ENCODE measurements at places on chromosomes 7 and 10.

DNA sequence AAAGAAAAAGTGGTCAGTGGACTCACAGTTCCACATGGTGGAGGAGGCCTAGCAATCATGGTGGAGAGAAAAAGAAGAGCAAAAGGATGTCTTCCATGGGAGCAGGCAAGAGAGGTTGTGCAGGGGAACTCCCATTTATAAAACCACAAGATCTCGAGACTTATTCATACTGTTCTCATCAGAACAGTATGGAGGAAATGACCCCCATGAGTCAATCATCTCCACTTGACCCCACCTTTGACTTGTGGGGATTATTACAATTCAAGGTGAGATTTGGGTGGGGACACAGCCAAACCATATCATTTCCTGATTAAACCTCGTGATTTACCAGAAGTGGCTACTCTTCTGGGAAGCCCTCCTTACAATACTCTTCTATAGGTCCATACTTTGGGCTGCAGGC is 160.1 kb downstream of the SORCS1 start:
- DNase-seq: no peak

DNA sequence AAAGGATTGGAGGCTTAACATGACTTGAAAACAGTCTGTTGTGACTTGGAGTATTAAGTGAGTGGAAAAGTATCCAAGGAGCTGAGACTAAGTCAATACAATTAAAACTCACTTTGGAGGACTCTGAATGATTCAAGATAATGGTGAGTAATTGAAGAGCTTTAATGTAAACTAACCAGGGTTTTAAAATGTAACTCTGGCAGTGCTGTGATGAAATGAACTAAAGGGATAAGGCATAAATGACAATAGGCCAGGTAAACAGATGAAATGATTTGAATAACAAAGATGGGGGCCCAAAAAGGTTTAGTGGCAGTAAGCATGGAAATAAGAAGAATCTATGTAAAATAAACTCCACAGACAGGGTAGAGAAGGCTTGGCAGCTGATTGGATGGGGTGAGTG is 316.5 kb upstream of the CACNA2D1 start:
- DNase-seq: no peak

DNA sequence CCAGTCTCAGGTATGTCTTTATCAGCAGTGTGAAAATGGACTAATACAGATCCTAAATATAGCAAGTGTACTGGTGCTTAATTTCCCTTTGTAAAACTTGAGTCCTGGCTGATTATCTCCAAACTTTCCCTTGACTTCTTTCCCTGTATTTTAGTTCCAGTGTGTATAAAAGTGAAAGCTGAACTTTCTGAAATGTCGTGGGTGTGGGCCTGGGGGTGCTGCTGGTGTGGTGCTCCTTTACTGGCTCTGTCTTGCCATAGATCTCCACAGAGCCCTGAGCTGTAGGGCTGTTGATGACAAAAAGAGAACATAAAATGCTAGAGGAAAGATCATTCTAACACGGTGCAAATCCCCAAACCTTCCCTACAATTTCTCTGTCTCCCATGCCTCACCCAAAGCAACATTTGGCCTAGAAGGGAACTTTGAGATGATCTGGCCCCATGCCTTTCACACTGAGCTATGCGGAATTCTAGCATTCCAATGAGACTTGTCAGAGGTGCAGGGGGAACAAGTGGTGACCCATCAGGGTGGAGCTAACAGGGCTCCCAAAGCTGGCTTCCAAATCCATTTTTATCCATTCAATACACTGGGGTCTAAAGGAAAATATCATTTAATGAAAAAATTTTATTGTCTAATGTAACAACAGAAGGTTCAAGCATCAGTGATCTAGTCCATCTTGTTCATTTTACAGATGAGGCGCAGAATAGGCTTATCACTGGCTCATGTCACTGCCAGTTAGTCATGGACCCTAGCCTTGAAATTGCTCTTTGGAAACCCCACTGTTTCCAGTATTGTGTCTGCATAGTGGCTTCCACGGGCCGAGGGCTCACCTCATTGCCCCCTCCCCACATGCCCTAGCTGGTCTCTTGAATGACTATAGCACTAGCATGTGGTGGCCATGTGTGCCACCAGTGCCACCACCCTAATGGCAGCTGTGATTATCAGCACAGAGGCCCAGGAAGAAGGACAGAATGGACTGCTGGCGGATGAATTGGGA is 1000.9 kb downstream of the LRMDA start:
- DNase-seq: no peak

DNA sequence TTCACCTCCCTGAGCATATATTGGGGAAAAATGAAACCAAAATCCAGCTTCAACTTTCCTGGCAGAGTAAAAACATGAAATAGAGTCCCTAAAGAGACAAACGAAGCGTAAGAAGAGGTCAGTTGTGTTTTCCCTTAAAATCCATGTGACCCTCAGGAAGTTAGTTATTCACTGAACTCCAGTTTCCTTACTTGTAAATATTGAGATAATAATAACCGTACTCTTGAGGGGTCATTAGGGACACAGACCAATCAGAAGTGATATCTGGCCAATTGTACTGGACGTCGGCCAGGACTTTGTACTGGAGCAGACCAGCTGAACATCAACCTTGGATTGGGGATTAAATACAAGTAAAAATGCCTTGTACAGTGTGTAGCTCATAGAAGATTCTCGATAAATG is 167.0 kb downstream of the GATA3 start:
- DNase-seq: no peak

DNA sequence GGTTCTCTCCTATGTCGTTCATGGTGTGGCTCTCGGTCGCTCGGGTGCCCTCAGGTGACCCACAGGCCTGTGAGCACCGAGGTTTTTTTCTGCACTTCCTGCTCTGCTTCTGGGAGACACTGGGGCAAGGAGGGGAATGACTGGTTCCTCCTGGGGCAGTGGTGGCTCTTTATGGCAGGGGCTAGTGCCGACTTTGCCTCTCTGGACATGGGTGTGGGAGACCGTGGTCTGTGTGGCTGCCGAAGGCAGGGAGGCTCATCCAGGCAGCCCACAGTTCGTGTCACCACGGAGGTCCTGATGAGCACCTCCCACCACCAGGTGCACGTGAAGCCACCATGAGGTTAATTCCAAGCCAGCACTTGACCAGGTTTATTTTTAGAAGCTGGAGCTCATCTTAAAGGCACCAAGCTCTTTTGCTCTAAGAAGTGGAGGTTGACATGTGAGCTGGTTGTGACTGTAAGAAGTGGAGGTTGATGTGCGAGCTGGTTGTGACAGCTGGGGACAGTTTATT is 24.7 kb upstream of the DPYSL4 start:
- DNase-seq: no peak

- DNase-seq: no peak
These were observed 35.5 kb upstream of the TPST1 start for GRCh38 chr7:66169616-66170015.

- no peak for DNase-seq
These were observed 21.5 kb downstream of the PAX2 start for GRCh38 chr10:100766693-100767421.

DNA sequence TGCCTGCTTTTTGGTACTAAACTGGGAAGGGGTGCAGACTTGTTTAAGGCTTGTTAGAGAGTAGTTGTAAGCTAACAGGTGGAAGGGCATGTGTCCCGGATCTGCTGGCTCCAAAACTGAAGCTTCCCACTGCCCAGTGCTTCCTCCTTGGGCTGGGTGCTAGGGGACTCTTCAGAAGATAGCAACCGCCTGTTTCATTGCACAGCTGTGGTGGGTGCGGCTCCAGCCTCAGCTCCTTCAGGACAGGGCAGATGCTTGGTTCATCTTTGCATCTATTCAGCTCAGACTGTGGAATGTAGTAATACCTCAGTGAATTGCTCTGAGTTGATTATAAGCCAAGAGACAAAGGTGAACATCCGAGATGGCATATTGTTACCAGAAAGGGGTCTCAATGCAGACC is 527.1 kb downstream of the TYW1 start:
- DNase-seq: no peak

DNA sequence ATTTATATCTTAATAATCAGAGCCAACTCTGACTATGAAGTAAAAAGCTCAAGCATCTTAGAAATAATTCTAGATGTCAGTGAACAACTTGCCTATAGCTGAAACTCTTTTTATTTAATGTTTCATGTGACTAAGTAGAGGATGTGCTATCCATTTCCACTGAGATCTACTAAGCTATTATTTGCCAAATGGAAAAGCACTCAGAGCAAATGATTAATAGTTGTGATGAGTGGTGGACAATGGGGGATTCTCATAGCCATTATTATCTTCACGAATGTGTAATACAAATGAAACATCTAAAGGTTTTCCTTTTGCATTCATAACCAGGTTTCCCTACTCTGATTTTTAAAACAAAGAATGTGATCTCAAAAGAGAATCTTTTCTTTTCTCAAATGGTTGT is 126.6 kb upstream of the GNAI1 start:
- DNase-seq: no peak

DNA sequence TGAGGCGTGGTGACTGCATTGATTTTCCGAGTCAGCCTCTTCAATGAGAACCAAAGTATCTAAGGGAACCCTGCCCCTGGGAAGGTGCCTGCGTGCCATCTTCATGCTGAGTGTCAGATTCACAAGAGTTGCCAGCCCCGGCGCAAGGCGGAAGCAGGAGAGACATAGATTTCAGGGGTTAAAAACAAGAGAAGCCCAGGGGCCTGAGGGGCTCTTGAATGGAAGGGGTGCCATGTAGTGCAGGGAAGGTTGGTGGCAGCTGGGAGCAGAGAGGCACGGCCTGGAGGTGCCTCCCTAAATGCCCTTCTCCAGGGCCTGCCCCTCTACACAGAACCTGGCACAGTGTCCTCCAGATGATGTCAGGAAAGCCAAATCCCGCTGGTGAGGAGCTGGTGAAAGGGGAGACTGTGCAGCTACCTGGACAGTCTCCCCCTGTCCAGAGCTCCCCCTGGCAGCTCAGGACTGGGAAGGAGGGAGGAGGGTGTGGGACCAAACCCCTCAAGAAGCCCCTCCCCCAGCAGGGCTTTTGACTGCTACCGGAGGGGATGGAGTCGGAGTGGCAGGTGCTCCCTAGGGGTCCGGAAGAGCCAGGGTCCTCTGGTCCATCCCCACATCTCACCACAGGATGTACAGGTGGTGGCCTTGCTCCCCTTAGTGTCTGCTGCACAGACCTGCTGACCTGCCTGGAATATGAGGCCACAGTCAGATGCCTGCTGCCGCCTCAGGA is 137.9 kb downstream of the TCERG1L start:
- DNase-seq: no peak

- no peak for DNase-seq
These were observed 4.0 kb downstream of the DLX5 start for GRCh38 chr7:97020601-97020995.

DNA sequence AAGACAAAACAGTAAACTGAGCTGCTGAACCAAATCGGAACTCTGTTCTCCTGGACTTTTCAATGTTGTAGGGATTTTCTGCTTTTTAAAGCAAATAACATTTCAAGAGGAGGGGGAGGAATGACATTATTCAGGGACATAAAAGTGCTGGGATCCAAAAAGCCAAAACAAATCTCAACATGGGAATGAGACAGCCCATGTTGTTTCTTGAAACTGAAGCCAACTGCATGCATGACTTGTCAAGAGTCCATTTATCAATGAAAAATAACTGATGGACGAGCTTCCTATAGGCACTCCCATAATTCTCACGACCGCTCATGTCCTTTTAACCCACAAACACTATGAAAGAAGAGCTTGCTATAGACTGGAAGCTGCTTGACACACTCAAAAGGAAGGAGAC is 27.8 kb downstream of the FAM53B start:
- DNase-seq: no peak

DNA sequence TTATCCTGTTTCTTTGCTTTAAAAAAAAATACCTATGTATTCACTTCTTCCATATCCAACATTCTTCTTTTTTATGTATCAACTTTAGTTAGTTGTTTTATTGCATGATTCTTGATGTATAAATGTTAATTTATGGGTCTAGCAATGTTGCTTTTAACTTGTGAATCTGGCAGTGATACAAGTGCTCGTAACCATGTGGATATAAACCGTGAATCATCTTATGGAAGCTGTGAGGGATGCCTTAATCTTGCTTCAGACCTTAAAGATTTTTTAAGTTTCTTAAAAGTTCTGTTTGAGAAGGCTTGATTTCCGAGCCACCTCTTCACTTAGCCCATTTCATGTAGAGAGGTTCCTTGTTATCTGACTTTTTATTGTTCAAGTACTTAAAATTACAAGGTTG is 25.9 kb downstream of the HELLS start:
- DNase-seq: no peak

GRCh38 chr7:151877911-151878835 is 1.3 kb upstream of the PRKAG2 start:
- no peak for DNase-seq

- DNase-seq: no peak
These were observed 79.6 kb downstream of the ZNF777 start for GRCh38 chr7:149381245-149381644.

GRCh38 chr10:121608469-121609190 is 10.4 kb upstream of the FGFR2 start:
- DNase-seq: no peak

- no peak for DNase-seq
These were observed 76.5 kb downstream of the AUTS2 start for GRCh38 chr7:69674701-69675182.

DNA sequence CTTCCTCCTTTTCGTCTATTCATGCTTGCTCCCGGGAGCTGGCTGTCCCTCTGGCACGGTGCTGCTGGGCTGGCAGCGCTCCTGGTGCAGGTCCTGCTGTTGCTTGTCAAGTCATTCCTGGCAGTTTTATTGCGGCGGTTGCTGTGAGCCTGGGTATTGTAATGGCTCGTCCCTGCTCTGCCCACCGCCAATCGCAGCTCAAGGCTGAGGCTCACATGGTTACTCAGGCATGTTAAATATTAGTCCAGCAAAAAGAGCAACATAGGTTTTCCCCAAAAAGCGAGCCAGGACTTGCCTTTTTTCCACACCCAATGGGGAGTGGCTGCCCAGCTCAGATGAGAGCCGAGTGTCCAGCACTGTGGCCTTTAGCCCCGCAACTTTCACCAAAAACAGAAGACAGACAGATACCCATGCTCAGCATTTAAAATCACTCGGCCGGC is 492.9 kb upstream of the FOXK1 start:
- no peak for DNase-seq

DNA sequence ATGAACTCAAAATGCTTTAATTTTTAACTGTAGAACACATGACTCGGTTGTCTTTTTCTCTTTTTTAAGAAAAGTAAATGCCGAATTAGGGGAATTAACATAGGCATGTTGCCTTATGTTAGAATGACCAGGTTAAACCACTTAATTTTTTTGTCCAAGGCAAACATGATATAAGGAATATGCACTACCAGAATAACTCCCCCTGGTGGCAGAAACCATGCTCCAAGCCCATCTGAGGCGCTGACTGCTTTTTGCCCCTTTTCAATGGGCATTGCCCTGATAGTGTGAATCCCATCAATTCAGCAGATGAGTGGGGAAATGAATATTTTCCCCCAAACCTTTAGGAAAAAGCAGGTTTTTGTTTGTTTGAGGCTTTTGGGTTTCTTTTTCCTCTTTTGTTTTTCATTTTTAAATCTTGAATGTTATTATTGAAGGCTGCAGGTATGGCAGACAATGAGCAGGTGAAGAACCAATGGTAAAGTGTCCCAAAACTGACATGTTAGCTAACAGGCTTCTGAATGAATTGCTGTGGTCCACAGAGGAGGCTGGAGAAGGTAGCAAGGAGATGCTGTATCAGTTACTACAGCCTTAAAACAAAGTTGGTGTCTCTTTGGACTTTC is 284.3 kb downstream of the SORCS3 start:
- DNase-seq: no peak

- no peak for DNase-seq
These were observed 876 bp downstream of the GNAI1 start for GRCh38 chr7:80135309-80136104.

GRCh38 chr10:48442809-48443177 is 136.3 kb downstream of the MAPK8 start:
- DNase-seq: no peak

Data from central memory CD8-positive, alpha-beta T cell (primary cell).